HEK293T (cell line): ENCODE measurements at places on chromosomes 4 and X.
A peak's percentile ranks its signal among the peaks of the same experiment; 100 is the strongest.

DNA sequence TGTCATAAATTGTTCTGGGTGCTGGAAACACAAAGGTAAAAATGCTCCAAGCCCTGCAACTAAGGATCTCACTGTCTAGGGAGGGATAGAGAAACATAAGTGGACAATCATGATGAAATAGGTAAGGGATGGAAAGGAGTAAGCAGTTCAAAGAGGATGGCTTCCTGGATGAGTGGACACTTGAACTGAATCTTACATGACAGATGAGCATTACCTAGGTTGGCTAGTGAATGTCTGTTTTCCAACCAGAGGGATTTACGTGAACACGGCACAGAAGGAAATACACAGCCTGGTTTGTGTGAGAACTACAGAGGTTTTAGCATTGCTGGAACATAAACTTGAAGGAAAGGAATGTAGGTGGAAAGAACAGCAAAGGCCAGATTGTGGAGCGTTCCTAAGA lies 150.2 kb upstream of the GALNT7 start:
- no peak for DNase-seq

DNA sequence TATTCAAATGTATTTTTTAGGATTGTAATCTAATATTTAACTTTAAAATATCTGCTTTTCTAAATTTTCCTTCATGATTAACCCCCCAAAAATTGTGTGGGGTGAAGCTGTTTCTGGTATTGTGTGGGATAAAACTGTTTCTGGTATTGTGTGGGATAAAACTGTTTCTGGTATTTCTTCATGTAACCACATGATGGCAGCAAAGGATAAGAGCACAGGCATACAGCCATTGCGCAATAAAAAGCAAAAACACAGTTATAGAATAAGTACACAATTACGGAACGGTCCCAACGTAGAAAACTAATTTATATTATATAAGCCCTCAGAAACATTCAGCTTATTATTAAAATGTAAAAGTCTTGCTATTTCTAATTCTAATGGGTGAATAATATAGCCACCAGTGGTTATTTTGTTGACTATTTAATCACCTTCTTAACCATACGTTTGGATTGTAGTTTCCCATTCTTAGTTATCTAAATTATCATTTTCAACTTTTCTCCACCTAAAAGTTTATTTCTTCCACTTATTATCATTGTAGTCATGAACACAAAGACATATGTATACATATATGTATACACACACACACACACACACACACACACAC lies 333.9 kb upstream of the FSTL5 start:
- peak; percentile 38 for DNase-seq

DNA sequence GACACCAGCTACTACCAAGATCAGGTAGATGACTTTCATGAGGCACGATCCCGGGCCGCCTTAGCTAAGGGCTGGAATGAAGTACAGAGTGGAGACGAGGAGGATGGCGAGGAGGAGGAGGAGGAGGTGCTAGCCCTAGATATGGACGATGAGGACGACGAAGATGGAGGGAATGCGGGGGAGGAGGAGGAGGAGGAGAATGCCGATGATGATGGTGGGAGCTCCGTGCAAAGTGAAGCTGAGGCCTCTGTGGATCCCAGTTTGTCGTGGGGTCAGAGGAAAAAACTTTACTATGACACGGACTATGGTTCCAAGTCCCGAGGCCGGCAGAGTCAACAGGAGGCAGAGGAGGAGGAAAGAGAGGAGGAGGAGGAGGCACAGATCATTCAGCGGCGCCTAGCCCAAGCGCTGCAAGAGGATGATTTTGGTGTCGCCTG lies 481 bp downstream of the UTP3 start:
- DNase-seq: no peak

DNA sequence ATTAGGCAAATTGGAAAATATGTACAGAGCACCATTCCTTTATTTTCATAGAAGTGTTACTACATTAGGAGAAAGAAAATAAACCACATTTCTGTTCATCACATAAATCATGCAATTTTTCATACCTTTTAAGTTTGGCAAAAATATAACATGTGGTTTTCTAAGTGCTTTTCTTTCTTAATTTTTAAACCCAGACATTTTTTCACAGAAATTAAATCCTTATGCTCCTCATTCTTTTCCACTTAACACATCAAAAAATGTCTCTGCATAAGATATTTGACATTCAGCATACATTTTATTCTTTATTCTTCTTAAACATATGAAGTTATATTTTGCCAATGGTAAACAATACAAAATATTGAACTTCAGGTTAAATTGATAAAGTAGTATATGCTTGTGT lies 826.6 kb upstream of the SLIT2 start:
- no peak for DNase-seq

- DNase-seq: no peak
These were observed 37.4 kb downstream of the EDA2R start for GRCh38 chrX:66601522-66601921.

- DNase-seq: no peak
These were observed 317.4 kb downstream of the IQCM start for GRCh38 chr4:149498246-149498645.

DNA sequence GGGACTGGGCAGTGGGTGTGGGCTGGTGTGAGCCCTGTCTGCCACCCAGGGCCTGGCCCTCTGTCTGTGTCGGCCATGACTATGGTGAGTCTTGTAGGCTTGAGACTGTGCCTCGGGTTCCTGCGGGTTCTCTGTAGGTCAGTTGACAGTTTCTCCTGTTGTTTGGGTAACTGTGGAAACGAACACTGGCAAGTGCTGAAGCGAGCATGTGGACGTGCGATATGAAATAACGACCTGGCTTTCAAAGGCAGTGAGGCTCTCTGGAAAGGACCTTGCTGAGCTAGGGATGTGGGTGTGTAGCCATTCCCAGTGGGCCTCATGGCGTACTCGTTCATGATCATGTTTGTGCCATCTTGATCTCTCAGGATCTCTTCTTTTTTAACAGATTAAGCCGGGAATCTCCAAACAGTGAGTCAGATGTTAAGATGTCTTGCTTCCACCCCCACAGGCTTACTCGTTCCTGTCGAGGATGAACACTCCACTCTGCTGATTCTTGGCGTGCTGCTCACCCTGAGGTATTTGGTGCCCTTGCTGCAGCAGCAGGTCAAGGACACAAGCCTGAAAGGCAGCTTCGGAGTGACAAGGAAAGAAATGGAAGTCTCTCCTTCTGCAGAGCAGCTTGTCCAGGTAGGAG lies 41.3 kb downstream of the HTT start:
- DNase-seq: no peak

DNA sequence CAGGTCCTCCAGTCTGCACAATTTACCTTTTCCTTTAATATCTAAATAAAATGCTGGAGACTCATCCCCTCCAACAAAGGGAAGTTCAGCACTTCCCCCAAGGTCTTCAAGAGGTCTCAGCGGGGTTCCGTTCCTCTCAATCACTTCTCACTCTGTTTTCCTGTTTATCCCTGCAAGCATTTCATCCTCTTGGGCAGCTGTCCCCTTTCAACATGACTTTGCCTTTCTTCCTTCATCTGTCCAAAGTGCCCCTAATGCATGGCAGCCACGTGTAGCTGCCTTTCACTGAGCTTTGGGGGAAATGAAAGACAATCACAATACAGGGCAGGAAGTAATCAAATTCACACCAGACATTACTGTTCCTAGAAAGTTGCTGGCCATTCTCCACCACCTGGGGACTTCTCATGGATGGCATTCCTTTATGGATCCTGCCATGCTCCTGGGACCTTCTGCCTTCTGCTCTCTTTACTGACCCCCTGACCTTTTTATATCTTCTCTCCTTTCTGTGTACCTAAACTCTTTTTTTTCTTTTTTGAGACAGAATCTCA lies 79.7 kb upstream of the USP9X start:
- no peak for DNase-seq

DNA sequence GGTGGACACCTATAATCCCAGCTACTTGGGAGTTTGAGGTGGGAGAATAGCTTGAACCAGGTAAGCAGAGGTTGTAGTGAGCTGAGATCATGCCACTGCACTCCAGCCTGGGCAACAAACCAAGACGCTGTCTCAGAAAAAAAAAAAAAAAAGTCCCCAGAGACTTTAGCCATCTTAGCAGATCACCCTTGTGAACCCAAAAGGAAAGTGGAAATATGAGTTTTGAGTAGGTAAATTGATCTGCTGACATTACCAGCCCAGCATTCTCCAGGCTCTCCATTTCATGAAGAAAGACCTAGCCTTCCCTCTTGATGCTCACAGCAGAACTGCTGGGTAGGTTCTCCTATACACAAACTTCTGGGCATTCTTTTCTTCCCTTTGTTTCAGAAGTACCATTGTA lies 24.5 kb upstream of the HNRNPD start:
- no peak for DNase-seq

- DNase-seq: no peak
These were observed 31.8 kb downstream of the USP11 start for GRCh38 chrX:47264483-47265173.

DNA sequence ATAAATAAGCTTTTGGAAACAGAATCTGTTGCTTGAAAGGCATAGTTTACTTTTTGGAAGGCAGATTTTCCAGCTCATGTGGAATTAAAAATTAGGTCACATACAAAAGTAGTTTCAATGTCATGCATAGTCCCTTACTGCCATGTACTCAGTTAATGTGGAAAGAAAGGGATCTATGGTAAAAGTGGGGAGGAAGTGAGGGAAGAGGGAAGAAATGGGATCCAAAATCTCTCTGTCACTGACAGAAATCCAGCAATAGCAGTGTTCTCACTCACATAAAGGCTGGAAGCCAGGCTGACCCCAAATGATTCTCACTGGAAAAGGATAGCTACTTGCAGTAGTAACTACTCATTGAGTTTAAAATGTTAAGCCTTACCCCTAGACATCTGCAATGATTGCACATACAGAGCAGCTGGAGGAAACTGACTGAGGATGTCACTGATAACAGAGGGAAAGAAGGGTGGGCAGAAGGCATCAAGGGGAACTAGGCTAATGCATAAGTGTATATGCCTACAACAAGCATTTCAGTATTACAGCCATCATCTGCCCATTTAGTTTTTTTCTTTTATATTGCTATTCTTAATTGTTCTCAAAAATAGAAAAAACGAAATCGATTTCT lies 445.6 kb downstream of the FAT4 start:
- DNase-seq: no peak

DNA sequence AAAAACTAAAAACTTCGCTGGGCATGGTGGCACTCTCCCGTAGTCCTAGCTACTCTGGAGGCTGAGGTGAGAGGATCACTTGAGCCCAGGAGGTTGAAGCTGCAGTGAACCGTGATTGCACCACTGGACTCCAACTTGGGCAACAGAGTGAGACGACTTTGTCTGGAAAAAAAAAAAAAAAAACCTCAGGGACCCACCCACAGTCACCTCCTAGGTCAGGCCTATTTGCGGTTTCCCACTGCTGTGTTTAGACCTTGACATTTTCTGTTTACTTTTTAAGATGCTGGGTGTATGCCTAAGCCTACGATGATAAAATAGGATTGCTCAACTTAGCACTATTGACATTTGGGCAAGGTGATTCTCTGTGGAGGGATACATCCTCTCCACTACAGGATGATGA lies 197.4 kb upstream of the TBL1X start:
- no peak for DNase-seq

GRCh38 chr4:181077341-181077740 lies 1165.9 kb upstream of the TENM3 start:
- DNase-seq: no peak

GRCh38 chrX:11269006-11269405 lies 24.2 kb upstream of the AMELX start:
- no peak for DNase-seq

GRCh38 chr4:54842226-54842625 lies 184.5 kb downstream of the KIT start:
- DNase-seq: no peak

- no peak for DNase-seq
These were observed 194.0 kb downstream of the PCDH19 start for GRCh38 chrX:100216083-100216482.

DNA sequence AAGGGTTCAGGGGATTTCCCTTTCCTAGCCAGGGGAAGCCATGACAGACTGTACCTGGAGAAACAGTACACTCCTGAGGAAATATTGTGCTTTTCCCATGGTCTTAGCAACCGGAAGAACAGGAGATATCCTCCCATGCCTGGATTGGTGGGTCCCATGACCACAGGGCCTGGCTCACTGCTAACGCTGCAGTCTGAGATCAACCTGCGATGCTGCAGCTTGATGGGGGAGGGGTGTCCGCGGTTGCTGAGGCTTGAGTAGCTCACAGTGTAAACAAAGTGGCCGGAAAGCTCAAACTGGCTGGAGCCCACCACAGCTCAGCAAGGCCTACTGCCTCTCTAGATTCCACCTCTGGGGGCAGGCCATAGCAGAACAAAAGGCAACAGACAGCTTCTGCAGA lies 819.5 kb downstream of the TECRL start:
- DNase-seq: no peak

- DNase-seq: peak; percentile 62
These were observed 23.3 kb upstream of the SCML2 start for GRCh38 chrX:18377796-18378195.

DNA sequence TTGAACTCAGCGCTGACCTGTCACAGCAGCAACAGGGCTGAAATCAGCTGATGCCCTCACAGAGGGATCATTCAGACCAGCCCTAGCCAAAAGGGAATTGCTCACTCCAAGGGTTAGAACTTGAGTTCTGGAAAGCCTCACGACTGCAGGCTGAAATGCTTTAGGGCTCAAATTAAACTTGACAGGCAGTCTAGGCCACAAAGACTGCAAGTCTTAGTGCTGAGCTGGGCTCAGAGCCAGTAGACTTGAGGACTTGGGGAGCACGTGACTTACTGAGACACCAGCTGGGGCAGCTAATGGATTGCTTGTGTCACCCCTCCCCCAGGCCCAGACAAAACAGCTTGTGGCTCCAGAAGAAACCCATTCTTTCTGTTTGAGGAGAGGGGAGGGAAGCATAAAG lies 119.0 kb upstream of the SLC6A14 start:
- DNase-seq: no peak

- DNase-seq: peak; percentile 9
These were observed at the start of gene GK for GRCh38 chrX:30653415-30654131. Gene GK, plus strand, starts transcription at chrX:30653423. Its CDS starts 115 bp downstream, at chrX:30653538.

DNA sequence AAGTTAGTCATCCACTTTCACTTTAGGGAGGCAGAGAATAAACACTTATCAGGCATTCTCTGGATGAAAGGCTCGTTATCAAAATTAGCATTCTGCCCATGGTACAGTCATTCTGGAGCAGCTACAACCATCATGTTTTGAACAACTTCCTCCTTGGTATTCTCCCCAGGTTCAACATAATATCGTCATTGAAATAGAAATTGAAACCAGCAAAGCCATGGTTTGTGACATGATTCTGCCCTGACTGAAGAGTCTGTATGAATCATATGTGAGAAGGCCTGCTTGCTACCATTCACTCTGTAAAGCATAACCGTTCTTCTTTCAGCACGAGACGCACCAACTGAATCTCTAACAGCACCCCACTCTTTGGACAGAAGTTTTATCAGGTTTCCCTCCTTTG lies 127.5 kb upstream of the RADX start:
- no peak for DNase-seq
